ENCODE measurements at places on chromosomes 12 and 14.

- no peak for DNase-seq
Measured at GRCh38 chr12:42485823-42486222, 103.7 kb downstream of the PRICKLE1 start.

- no peak for DNase-seq
Measured at GRCh38 chr12:90055071-90055470, 346.4 kb upstream of the ATP2B1 start.

DNA sequence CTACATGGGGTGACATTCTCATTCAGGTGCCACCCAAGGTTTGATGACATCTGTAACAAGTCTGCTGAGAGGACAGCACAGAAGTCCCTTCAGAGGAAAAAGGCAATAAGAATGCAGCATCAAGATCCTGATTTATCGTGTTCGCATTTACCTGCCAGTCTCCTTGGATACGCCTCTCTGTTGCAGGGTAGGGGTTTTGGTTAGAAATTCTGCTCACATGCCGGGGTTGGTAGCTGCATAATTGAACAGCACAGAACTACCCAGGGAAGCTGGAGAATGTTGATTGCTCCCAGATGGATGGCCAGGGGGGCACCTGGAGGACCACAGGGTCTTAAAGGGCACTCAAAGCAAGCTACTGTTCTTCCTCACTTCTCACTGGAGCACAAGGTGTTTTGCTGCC is 31.1 kb upstream of the CHST11 start:
- no peak for DNase-seq

DNA sequence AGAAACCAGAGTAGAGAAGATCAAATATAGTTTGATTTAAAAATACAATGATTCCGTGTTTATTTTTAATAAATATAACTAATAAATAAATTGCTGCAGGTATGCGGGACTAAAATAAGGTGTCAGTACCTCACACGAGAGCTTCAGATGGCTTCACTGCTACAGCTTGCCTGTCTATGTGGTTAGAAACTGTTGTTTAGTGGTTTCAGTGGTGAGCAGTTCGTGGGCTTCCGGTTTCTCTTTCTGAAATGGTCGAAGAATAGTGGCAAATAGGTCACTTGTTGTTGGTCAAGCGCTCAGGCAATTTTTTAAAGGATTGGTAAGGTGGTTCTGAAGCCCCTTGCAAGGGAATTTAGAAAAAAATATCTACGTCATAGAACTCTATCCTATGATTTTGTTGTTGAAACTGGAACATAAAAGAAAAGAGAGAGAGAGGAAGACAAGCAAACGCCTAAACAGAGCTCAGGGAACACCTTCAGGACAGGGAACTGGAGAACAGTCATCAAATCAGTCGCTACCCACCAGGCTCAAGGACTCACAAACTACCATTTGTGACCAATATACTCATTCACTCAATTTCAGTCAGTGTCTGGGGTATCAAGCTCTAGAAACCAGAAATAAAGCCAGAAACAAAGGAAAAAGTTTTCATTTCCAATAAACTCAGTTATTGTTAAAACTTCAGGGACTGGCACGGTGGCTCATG is 31.3 kb downstream of the GABARAPL1 start:
- DNase-seq, result no peak

GRCh38 chr14:81971911-81972310 is 438.3 kb upstream of the SEL1L start:
- DNase-seq, result no peak

GRCh38 chr14:69673104-69673503 is 61.7 kb downstream of the SUSD6 start:
- DNase-seq, result no peak

- no peak for DNase-seq
Measured at GRCh38 chr14:22980672-22981089, 1.7 kb downstream of the AJUBA start.

DNA sequence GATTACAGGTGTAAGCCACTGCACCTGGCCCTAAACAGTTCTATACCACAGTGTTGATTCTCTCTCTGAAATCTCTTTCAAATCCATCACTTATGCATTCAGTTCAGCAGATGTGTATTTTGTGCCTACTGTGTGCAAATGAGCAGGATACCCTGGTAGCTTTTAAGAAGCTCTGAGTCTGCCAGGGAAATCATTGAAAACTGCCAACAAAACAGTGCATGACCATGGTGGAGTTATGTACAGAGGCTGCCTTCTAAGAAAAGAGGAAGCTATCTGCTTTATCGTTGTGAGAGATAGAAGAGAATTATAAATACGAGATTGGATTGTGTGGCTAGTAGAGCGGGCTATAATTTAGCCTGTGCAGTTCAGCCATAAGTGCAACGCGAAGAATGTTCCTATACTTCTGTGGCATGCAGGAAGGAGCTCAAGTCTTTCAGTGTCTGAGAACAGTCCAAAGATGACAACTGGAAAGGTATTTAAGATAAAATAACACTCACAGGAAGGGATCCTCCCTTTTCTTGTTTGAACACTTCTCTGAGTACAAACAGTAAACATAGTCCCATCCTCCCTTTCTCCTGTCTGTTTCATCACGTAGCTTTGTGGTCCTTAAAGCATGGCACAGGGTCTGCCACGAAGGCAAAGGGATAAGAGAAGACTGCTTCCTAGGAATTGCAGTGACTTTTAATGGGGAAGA is 4.3 kb downstream of the DIP2B start:
- DNase-seq, result no peak

DNA sequence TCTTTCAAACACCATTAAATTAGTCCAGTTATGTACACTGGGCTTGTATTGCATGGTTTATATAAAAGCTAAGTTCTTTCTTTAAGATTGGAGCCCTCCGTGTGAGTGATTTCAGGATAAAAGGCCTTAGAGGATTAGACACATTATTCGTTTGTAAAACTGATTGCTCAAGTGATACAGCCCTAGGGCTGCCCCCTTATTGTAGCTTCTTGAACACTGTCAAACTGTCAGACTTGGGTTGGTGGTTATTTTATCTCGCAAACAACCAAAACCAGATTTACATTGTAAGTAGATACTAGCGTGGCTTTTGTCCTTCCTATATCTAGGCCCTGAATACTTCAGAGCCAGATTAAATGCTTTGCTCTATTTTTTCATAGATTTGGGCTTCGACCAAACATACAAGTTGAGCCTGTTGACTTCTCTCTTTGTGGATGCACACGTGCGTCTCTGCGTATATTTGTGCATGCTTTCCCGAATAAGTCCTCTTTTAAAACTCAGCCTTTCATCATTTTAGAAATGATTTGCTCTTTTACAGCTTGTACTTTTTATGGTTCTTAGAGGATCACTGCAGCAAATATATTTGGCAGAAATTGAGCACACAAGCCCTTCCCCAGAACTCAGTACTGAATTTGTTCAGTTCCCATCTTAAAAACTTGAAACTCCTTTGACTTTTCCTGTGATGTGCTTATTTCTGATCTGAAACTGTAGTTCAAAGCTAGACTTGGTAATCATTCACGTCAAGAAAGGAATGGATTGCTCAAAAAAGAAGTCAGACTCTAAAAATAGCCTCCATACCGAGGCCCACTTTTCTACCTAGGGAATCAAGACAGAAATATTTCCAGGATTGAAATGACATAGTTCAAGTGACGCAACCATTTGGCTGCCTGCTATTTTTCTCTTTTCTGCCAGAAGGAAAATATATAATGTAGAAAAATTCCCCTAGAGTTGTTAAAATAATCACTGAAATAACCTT is 129.5 kb downstream of the ETV6 start:
- no peak for DNase-seq

- no peak for DNase-seq
Measured at GRCh38 chr14:56733396-56733795, 76.9 kb downstream of the OTX2 start.

DNA sequence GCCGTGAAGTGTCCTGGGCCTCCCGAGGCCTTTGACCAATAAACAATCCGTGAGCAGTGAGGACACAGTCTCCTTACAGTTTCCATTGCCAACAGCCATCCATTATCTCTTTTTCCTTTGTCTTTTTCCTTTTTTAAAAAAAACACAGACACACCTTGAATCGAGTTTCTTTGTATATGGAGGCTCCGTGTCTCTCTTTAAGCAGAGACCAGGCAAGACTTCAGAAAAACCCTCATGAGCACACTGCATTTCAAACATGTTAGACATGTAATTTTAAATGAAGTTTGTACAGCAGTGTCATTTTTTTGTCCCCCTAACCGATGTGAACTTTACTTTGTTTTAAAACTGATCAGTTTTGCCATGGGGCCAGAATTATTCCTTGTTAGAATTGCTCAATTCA is 111.1 kb downstream of the SPTSSA start:
- no peak for DNase-seq

GRCh38 chr14:30312214-30312613 is 246.7 kb upstream of the G2E3 start:
- DNase-seq, result no peak

DNA sequence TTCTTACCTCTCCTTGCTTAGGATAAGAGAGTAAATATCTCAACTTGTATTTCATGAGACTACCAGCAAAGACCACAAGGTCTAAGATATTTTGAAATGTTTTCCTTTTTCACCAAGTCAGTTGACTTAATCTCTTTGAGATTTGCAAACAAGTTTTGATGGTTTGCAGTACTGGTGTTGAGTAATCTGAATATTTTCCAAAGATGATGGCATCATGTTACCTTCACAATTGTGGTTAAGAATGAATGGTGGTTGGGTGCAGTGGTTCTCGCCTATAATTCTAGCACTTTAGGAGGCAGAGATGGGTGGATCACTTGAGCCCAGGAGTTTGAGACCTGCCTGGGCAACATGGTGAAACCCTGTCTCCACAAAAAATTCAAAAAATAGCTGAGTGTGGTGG is 225.7 kb downstream of the TMTC2 start:
- no peak for DNase-seq

DNA sequence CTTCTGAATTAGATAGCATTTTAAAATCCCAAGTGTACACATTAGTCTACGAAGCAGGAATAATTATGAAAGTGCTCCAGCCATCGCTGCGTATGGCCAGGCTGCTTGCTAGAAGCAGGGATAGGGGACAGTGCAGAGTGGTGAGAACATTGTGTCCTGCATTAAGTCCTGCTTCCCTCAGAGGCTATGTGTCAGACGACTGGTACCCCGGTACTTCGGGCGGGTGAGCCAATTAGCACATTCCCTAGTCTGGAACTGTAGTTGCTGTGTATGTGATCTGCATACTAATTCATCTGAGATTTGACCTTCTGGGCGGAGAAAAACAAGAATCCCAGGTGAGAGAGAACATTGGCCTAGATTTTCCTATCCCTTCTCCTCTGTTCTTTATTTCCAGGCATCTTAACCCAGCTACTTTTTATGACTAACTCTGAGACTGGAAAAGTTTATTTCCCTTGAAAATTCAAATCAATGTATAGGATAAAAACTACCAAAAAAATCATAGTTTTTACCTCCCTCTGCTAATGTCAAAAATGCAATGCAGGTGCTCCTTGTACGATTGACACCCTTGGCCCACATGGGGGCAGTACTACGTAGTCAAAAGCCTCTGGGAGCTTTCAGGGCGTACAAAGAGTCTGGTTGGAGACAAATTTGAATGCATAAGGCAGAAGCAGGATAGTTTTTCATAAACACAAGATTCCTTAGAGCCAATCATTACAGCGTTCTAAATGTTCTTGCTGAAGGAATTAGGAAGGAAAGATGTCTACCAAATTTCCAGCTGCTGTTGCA is 764.3 kb downstream of the NOVA1 start:
- peak; percentile 67 for DNase-seq

GRCh38 chr12:116455540-116456329 is 103.4 kb upstream of the MAP1LC3B2 start:
- DNase-seq, result no peak

GRCh38 chr12:56374726-56375597 is 12.3 kb upstream of the APOF start:
- DNase-seq, result no peak

DNA sequence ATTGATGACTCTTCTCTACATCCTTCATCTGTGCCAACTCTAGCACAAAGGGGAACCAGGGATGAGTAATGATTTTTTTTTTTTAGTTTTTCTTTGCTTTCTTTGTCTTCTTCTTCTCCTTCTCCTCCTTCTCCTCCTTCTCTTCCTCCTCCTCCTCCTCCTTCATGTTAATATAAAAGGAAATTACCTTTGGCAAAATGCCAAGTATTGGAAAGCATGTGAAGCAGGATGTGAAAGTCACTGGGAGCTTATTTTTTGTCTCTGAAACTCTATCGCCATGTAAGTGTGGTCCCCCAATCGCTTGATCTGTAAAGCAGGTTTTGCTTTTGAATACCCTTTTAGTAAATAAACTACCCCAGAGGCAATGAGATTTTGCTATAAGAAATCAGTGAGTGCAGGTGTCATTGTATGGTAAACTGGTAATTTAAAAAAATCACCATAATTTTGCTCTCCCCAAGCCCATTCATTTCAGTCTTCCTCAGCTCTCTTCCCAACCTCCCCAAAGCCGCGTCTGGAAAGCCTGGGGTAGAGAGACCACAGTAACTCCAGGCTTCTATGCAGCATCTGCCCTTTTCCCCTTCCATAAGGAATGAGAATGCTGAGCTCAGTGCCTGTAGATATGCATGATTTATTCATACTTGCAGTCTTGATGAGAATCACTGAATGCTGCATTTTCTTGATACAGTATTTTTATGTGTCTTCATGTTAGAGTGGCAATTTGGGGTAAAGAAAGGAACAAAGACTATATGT is 388.7 kb downstream of the TMEM117 start:
- no peak for DNase-seq

- DNase-seq, result no peak
Measured at GRCh38 chr14:61705017-61705416, 9.7 kb downstream of the HIF1A start.

GRCh38 chr14:76761136-76761959 is at the start of gene VASH1:
VASH1 (plus strand) TSS chr14:76761468; CDS start chr14:76762822, 1,354 bp downstream.
- DNase-seq, result peak; percentile 72

DNA sequence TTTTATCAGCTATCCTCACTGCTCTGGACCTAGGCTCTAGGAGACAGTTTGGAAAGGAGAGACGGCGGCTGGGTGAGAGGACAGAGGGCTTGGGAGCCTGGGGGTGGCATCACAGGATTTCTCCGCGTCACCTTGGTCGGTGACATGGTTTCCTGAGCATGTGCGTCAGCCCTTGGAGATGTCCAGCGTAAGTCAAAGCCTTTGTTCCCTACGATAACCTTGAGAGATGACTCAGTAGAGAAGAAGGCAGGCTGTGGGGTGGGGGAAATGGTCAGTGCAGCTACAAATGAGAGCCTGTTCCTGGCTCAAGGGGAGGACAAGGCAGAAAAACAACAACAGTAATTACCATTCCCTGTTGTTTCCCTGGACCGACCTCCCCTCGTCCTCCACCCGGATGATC is 90.2 kb upstream of the TBX3 start:
- DNase-seq, result no peak

DNA sequence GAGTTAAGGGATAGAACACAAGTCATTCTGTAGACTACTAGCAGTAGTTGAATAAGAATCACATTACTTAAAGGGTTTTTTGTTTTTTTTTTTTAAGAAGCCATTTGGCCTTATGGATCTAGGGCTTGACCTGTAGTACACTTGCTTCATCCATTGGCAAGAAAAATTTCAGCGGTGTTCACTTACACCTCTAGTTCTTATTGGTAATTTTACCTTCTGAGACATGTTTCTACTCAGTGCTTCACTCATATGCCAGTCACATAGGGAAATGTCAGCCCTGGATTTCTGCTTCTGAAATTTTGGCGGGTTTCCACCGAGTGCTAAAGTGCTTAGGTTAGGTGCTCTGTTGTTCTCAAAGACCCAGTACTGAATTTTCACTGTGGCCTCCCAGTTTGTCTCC is 72.9 kb downstream of the FRMD6 start:
- no peak for DNase-seq
